Muscle of arm (tissue), 14 donors: ENCODE measurements at places on chromosomes 4 and X. TPM values are rescaled to one million over a fixed set of nuclear protein-coding genes. Genes with fewer than 3 reads are reported as not detected.

Gene HPF1
- polyA plus RNA-seq = 37.9 TPM

Gene FABP2
- 0.15 TPM for polyA plus RNA-seq

Gene DCAF16
- 22.0 TPM for polyA plus RNA-seq

- no peak for DNase-seq
These were observed 112.8 kb upstream of the HPF1 start for GRCh38 chr4:169870507-169870906.
